ENCODE measurements at places on chromosomes 5 and 9. TPM values are rescaled to one million over a fixed set of nuclear protein-coding genes. Genes with fewer than 3 reads are reported as not detected.

Gene TGFBI
- polyA plus RNA-seq: 65.5 TPM

Gene CDC20B
- not detected for polyA plus RNA-seq

Gene GKAP1
- polyA plus RNA-seq: 18.2 TPM

Gene SLC6A7
- polyA plus RNA-seq: not detected

Gene CCDC152
- 0.66 TPM for polyA plus RNA-seq

Gene ANP32B
- polyA plus RNA-seq: 69.3 TPM

Gene EPB41L4B
- polyA plus RNA-seq: 3.4 TPM

Gene FLT4
- 4.5 TPM for polyA plus RNA-seq

Gene PIP5K1B
- 23.3 TPM for polyA plus RNA-seq

Gene CDH9
- not detected for polyA plus RNA-seq

Gene PCDHAC1
- not detected for polyA plus RNA-seq

Gene RAB3C
- polyA plus RNA-seq: 1.4 TPM

Gene BNC2
- 0.59 TPM for polyA plus RNA-seq

Gene PRLR
- 0.15 TPM for polyA plus RNA-seq

Gene PCDHA1
- not detected for polyA plus RNA-seq

Gene PIP5KL1
- 0.28 TPM for polyA plus RNA-seq

Gene TLE1
- polyA plus RNA-seq: 10.1 TPM

Gene CTXN3
- polyA plus RNA-seq: not detected

Gene PRRT1B
- not detected for polyA plus RNA-seq

Gene HSPB3
- 167 TPM for polyA plus RNA-seq

Gene JAKMIP2
- polyA plus RNA-seq: 0.07 TPM

Gene KCTD16
- not detected for polyA plus RNA-seq

Gene SLC28A3
- 0.01 TPM for polyA plus RNA-seq

Gene TLX3
- not detected for polyA plus RNA-seq

Gene ANKRD18A
- 0.75 TPM for polyA plus RNA-seq

Gene ELOVL7
- 0.16 TPM for polyA plus RNA-seq

Gene PCDHGA6
- polyA plus RNA-seq: 1.2 TPM

Gene SPATA31D4
- polyA plus RNA-seq: not detected

Gene QRFP
- polyA plus RNA-seq: not detected

Gene TSSK1B
- not detected for polyA plus RNA-seq

Measured in heart right ventricle (tissue), 16 donors.